ENCODE measurements at places on chromosomes 2 and 18. TPM values are rescaled to one million over a fixed set of nuclear protein-coding genes. Genes with fewer than 3 reads are reported as not detected.

- DNase-seq: no peak
These were observed 210.6 kb downstream of the CAMKMT start for GRCh38 chr2:44572196-44572900.

GRCh38 chr2:158845859-158846258 is 50.7 kb downstream of the DAPL1 start:
- no peak for DNase-seq

GRCh38 chr18:62458868-62459716 is 63.7 kb upstream of the ZCCHC2 start:
- DNase-seq: peak; percentile 49

GRCh38 chr2:144431392-144431783 is 88.5 kb downstream of the ZEB2 start:
- DNase-seq: no peak

GRCh38 chr2:85915606-85916303 is 27.0 kb upstream of the ST3GAL5 start:
- DNase-seq: peak; percentile 5

Gene CSRNP3
- 2.1 TPM for total RNA-seq

DNA sequence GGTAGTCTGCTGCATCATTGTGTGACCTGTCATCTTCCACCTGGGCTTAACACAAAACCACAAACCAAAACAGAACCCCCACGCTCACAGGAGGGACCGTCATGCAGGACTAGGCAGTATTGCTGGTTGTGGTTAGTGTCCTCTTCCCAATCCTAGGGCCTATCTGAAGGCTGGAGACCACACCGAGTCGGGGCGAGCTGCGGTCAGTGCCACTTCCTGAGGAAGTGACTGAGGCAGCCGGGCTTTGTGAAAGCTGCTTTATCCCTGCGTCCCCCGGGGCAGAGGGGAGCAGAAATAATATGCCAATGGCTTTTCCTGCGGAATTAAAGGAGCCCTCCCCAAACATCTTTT is 22.9 kb downstream of the ZNF532 start:
- DNase-seq: peak; percentile 50

DNA sequence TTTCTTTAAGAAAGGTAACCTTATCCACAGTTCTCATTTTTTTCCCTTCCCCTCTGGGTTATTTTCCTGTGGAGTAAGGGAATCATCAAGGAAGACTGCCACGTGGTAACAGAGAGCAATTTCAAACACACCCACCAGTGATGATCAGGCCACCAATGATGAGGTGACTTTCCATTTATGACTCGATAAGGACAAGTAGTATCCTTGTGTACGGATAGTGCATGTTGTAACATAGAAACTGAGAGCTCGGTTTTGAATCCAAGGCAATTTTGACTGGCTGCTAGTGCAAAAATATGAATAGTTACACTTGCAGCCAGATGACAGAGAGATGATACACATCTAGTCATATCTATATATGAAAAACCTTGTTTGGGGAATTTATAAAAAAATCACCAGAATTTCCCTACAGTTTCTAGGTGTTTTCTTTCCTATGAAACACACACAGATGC is 143.6 kb upstream of the TCF4 start:
- no peak for DNase-seq

Gene KCNIP3
- 14.9 TPM for total RNA-seq

- no peak for DNase-seq
These were observed 21.2 kb downstream of the PRELID3A start for GRCh38 chr18:12428923-12429322.
